ENCODE measurements at places on chromosomes 4 and X.

DNA sequence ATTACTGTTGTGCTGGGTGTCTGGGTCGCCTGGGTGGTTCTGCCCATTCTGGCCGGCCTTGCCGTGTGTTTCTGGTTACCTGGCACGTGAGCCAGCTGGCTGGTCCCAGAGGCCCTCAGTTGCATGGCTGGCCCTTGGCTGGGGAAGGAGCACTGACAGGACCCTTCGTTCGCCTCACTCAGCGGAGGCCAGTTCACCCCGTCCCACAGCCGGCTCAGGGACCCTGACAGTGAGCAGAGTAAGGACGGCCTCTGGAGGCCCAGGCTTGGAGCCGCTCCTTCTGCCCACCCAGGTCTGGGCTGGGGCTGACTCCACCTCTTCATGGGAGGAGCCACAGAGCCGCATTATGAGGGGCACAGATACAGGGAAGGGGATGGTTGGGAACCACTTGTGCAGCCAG lies 20.3 kb upstream of the HGFAC start:
- DNase-seq: no peak

DNA sequence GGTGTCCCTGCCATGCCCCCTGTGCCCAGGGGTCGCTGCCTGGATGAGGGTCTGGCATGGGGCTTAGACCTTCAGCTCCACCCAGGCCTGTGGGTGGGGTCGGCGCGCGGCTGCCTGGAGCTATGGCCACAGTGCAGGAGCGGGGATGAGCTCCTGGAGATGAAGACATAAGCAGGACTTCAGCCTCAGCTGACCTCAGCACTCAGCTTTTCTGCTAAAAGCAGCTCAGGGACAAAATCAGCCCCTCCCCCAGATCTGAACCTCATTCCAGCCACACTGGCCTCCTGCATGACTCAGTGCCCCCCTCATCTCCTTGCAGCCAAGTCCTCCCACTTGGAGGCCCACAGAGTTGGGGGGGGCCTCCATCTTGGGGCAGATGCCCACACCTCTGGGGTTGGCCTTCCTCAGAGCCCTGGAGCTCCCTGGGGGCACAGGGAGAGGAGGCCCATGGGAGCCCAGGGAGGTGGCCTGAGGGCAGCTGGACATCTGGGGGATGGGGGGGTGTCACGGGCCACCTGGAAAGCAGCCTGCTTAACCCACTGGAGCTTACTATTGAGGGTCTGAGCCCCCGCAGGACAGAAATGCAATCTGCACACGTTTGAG lies 19.4 kb upstream of the CPLX1 start:
- DNase-seq: no peak

DNA sequence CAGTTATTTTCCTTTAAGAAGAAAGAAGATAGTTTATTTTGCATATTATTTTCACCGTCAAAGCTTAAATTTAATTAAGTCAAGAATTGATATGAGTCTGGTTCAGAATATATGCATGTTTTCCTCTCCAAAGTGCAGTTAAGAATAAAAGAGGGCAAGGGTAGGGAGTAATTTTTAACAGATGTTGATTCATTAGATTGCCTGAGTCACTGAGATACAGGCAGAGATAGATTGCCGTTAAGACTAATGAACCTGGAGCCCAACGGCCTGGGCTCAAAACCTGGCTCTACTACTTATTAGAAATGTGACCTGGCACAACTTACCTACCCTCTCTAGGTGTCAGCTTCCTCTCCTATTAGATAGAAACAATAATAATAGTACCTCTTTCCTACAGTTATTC lies 1037.4 kb upstream of the PABPC4L start:
- no peak for DNase-seq

- no peak for DNase-seq
Observed at GRCh38 chrX:129980001-129980401, 2.4 kb upstream of the BCORL1 start.

DNA sequence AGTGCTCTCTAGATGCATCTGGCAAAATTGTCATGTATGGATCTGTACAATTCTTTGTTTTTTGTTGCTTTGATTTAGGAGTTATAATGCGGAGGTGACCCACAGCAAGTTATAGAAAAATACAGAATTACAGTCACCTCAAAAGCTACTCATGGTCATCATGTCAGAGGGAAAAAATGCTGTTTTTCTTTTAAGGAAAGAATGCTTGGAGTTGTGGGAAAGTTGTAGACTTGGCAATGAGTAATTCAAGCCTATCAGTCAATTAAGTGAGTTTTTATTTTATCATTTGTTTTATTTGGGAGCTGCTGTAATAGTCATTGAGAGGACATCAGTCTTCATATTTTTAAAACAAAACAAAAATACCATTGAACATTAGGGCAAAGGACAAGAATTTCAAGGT lies 16.4 kb downstream of the FHL1 start:
- DNase-seq: no peak

- DNase-seq: no peak
Observed at GRCh38 chr4:140090215-140090731, 63.7 kb downstream of the MAML3 start.

GRCh38 chrX:123849096-123849495 lies 10.8 kb upstream of the XIAP start:
- no peak for DNase-seq

GRCh38 chr4:81522711-81523110 lies 51.0 kb upstream of the RASGEF1B start:
- no peak for DNase-seq

- DNase-seq: no peak
Observed at GRCh38 chr4:99755223-99755944, 61.2 kb upstream of the DAPP1 start.

DNA sequence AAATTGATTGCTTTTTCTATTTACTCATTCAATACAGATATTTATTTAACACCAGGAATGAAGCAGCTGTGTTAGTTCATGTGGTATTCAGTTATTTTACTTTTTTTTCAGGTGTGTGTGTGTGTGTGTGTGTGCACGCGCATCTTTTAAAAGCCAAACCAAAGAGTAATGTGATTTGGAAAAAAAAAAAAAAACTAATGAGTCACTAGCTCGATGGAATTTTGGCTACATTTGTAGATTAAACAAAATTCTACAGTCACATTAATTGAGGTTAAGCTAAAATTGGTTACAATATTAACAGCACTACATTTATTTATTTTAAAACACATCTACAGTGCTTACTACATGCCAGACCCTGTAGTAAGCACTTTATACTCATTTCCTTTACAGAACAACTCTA lies 66.8 kb downstream of the HHIP start:
- DNase-seq: no peak

- no peak for DNase-seq
Observed at GRCh38 chrX:110161361-110161686, 156.6 kb downstream of the AMMECR1 start.

- no peak for DNase-seq
Observed at GRCh38 chr4:156293657-156294297, 340.1 kb upstream of the CTSO start.

- no peak for DNase-seq
Observed at GRCh38 chr4:182556580-182556979, 313.4 kb downstream of the TENM3 start.

DNA sequence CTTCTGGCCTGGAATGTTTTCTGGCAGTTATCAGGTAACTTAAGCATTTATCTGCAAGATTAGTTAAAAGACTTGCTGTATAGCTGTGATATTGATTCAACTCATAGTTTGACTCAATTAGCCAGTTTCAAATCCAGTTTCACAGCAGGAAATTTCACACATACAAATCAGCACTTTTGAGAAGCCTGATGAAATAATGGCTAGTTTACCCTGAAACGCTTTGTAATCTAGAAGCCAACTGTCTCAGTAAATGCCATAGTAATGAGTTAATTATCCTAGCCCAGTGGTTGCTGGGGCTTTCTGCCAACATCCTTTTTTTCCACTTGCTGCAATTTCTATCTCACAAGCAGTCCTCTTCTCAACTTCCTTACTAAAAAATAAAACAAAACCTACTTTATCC lies 53.1 kb downstream of the ARHGEF38 start:
- no peak for DNase-seq

GRCh38 chr4:183532821-183533220 lies 28.0 kb downstream of the ING2 start:
- DNase-seq: no peak

DNA sequence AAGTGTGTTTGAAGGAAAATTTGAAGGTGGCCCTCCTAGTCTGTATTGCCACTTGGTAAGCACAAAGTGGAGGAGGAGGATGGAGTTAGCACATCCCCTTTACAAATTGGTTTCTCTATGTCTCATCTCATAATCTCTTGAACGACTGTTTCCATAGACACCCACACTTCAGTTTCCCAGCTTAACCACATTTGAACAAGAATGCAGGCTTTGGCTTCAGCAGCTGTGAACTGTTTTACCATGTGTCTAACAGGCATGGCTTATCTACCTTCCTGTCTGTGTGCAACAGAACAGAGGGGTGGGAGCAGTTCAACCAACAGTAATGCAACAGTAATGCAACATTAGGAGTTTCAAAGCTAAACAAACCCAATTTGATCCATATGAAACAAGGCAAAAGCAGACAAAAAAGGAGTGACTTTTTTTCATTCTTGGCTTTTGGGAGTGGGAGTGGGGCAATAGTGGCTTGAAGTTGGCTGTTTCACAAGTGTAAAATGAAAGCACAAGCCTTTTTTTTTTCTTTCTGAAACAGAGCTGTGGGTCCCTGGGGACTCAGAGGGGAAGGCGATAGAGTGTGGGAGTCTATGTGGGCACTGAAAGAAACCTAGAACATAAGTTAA lies 108.0 kb downstream of the ITM2A start:
- no peak for DNase-seq

DNA sequence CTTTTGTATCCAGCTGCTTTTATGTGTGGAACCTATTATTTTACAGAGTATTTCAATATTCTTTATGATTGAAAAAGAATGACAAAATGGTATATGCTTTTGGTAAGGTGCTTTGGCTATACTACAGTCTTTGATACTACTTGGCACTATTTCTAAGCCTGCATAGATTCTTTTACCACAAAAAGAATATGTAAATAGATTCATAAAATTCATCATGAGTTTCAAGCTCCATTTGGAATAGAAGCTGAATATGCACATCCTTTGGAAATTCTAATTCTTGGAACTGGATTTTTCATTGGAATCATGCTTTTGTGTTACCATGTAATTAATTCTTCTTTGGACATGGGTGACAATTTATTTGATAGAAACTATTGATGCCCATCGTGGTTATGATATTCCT lies 60.2 kb upstream of the SYTL5 start:
- no peak for DNase-seq

GRCh38 chr4:101279377-101279871 lies 67.9 kb downstream of the PPP3CA start:
- no peak for DNase-seq

DNA sequence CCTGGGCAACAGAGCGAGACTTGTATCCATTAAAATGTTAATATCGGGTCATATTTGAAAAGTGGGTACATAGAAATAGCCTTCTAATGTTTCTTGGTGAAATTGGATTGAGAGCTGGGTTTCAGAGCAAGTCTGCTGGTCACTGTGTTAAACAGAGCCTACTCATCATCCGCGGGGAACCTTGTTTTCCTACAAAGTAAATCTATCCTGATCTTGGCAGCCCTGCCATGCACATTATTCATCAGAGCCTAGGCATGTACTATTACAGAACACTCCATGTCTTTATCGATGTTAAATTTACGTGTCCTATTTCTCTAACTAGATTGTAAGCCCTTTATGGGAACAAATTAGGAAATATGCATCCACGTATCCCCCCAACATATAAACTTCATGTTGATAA lies 18.7 kb downstream of the SETD7 start:
- DNase-seq: no peak

- no peak for DNase-seq
Observed at GRCh38 chr4:16161851-16162408, 64.3 kb downstream of the TAPT1 start.

- DNase-seq: no peak
Observed at GRCh38 chr4:147586637-147587036, 30.6 kb upstream of the TMEM184C start.

- no peak for DNase-seq
Observed at GRCh38 chrX:13130816-13131215, 86.4 kb upstream of the FAM9C start.

- DNase-seq: no peak
Observed at GRCh38 chr4:169174247-169174646, 96.5 kb downstream of the SH3RF1 start.

GRCh38 chr4:134465417-134465816 lies 263.8 kb upstream of the PABPC4L start:
- no peak for DNase-seq

GRCh38 chr4:159319027-159319426 lies 216.1 kb downstream of the RAPGEF2 start:
- DNase-seq: no peak

- no peak for DNase-seq
Observed at GRCh38 chrX:11629593-11630211, 36.0 kb downstream of the ARHGAP6 start.

- DNase-seq: no peak
Observed at GRCh38 chr4:53105313-53105712, 243.2 kb downstream of the RASL11B start.

GRCh38 chr4:666822-667544 lies 7.1 kb downstream of the ATP5ME start:
- DNase-seq: no peak

DNA sequence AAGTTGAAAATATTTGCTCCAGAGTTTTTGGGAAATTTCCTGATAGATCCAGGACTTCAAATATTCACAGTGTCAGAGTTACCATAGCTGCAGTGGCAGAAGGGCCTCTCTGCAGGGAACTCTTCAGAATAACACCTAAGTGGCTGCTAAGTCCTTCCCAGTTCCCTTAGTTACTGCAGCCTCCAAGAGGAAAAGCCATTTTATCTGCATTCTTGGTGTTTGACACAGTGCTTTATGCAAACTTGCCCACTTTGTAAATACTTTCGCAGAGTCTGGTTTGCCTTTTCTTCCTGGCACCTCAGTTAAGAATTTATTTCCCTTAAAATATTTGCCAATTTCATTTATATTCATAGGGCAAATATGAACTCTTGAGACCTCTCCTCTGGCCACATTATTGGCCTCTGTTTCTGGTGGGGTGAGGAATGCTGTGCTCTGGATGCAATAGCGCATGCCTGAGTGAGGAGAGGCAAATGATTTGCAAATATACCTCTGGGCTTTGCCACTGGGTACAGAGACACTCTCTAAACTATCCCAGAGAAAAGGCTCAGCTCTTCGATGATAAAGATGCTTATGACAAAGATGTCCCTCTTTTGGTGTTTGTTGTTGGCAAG lies 566.3 kb upstream of the NR3C2 start:
- no peak for DNase-seq

- no peak for DNase-seq
Observed at GRCh38 chrX:12949205-12949926, 25.5 kb upstream of the TMSB4X start.

DNA sequence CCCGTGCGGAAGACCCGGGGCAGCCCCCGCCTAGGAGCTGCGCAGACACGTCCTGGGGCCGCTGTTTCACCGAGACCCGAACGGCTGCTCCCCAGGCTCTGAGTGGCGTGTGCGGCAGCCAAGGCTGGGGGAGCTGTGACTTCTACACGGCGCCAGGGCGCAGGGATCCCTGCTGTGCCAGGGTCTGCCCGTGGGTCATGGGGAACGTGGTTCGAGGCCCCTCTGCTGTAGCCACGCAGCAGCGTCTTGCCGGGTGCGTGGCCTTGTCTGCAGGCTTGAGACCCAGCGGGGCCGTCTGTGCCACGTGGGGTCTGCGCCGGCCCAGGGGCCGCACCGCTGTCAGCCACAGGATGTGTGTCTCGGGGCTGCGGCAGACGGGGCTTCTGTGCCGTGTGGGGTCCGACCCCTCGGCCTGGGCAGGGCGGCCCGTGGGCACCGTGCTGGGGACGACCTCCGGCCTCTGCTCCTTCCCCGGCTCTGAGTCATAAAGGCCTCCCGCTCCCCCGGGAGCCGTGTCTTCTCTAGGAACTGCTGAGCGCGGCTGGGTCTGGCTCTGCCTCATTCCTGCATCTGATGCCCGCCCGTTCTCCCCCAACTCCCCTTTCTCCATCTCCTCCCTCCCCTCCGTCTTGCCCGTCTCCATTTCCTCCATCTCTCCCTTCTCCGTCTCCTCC lies 12.7 kb upstream of the GTPBP6 start:
- DNase-seq: no peak

Measured in coronary artery (tissue), 2 donors.